ENCODE measurements at places on chromosomes 11 and 22.

DNA sequence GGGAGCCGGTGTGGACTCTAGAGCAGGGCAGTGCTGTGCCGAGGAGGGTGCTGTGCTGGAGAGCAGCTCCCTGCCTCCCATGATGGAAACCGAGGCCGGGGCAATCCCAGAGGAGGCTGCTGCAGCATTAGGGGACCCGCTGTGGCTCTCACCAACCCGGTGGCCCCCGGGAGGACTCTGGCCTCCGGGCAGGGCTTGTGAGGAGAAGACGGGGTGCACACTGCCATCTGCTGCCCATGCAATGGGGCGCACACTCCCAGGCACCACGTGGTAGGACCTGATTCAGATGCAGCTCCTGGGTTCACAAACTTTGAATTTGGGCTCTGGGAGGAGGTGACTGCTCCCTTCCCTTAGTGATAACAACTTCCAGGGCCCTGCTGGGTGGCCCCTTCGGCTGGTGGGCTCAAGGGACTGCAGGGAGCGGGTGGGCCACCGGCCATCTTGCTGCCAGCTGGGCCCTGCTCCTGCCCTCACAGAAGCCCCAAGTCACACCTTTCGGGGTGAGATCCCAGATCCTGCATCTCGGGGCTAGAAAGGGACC, 93.8 kb upstream of the FGF3 start:
- DNase-seq = no peak

- peak; percentile 55 for DNase-seq
Measured at GRCh38 chr22:44685384-44686056, 16.5 kb upstream of the PRR5 start.

DNA sequence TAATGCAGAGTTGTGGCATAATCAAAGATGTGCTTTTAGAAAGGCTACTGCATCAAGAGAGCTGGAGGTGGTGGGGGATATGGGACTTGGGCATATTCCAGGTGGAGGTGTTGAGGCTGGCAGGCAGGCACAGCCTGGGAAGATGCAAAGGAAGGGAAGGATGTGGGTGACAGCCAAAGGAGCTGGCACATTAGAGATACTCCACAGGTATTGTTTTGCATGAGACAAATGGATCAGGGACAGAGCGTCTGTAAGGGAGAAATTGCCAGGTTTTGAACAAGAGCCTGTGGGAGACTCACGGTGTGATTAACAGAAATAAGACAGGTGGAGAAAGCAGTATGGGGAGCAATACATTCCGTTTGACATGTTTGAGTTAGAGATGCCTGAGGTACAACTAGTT, 263.7 kb downstream of the NELL1 start:
- DNase-seq = no peak

DNA sequence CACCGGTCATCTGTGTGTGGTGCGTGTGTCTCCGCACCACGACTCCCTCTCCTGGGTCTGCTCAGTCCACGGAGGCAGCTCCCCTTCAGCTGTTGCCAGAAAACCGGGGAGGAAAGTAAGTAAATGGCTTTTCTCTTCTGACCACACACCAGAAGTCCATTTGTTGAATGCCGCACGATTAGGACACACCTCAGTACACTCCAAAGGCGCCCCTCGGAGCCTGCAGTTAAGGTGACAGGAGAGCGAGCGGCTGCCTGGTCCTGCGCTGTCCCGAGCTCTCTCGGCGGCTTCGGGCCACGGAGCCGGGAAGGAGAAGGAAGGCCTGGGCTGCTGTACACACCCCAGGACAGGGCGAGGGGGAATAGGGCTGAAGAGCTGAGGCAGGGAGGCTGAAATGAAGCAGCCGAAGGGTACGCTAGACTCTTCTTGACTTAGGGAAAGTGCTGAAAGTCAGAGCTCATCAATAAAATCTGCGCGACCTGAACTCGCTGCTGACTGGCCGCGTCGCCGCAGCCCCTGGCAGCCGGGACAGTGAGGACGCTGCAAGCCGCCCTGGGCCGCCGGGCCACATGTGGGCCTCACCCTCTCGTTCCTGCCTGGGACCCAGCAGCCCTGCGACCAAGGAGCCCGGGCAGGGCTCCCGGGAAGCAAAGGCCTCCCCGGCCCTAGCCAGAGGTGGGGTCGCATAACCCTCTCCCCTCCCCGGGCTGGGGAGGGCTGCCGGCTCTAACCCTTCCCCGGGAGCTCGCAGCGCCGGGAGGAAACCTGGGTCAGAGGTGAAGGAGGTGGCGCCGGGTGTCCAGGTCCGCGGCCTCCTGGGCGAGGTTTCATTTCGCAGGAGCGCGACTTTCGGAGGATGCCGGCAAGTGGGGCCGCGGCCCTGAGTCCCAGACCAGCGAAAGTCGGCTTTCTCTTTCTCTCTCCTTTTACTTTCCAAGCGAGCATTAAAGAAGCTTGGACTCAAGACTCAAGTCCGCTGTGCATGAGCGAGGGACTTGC, 1.6 kb upstream of the PAX6 start:
- DNase-seq = no peak

DNA sequence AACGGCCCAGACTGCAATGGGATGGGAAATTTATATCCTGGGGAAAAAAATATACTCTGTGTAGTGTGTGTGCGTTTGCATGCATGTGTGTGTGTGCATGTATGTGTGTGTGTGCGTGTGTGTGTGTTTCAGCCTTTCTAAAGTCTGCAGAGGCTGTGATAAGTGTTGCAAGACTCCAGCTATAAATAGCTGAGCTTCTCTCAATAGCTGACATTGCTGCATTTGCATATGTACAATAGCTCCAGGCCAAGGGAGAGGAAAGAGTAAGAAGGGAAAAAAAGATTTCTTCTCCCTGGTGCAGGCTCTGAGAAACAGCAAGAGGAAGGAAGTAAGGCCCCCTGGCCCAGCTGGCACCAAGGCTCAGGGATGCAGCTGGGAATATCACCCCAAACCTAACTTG, 483.0 kb downstream of the MN1 start:
- DNase-seq = no peak

DNA sequence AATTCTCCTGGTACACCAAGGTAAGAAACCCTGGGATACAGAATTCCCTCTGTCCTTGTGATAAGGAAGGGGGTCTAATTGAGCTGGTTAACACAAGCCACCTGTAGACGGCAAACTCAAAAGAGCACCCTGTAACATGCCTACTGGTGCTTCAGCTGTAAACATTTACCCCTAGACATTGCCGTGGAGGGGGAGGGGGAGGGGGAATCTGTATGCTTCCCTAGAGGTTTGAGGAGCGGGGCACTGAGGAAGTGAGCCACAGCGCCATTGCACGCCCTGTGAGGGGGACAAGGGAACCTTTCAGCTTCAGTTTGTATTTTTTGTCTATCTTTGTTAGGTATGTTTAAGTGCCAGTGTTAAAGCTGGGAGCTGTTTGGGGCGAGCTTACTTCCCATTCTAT, 99.8 kb downstream of the AASDHPPT start:
- no peak for DNase-seq

GRCh38 chr11:76169473-76169896, 36.8 kb downstream of the WNT11 start:
- DNase-seq = no peak

GRCh38 chr11:128407962-128408361, 179.4 kb downstream of the ETS1 start:
- no peak for DNase-seq

DNA sequence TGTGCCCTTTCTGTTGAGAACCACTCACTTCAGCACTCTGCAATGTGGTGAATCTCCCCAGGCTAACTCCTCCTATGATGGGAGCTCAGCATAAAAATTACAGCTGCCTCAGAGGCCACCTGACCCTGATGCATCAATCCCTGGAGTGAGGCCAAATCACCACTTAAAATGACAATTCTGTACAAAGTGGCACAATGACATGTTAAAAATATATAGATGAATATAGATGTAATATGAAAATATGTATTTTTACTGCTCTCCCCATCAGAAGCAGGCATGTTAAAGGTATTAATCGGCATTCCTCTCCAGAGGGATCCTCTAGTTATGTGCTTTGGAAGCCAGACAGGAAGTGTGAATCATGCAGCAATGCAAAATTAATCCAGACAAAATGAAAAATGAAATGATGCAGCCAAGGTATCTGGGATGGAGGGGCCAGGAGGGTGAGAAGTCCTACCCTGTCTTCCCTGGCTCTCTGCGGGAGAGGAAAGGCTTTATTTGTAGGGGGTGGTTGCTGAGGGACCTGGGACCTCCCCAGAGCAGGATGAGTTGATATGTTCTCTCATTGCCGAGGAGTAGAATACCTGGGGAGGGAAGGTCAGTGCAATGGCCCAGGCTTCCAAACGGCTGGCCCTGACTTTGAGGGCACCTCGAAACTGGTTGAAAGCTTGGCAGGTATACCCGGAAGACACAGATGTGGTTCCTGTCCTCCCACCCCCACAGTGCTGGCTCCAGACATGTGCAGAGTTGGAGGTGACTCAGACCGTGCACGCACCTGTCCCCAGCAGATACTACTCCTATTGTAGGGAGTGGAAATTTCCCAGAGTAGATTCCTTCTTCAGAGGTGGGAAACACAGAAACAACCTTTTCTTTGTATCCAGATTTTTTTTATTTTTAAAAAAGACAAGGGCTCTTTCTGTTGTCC, 347.9 kb upstream of the NCAM1 start:
- DNase-seq = no peak

DNA sequence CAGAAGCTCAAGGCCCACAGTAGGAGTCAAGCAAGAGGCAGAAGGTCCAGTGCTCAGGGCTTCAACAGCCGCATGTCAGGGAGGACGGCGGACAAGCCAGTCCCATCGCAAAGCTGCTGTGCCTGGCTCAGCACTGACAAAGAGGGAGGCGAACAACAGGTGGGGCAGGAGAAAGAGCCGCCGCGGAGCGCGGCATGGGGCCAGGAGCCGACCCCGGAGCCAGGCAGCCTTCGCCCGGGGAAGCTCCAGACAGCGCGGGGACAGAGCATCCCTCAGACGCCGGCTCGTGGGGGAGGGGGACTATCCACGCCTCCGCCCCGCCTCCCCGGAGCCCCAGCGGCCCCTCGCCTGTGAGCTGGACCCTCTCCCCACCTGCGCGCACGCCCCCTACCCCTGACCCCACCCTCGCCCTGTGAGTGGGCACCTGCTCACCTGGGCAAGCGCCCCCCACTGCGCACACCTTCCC, 369 bp downstream of the DHCR7 start:
- no peak for DNase-seq

- DNase-seq = no peak
Measured at GRCh38 chr22:23772649-23773473, at the start of gene MMP11. Gene MMP11 (plus strand): TSS chr22:23772849. CDS start chr22:23772871, 22 bp downstream.

DNA sequence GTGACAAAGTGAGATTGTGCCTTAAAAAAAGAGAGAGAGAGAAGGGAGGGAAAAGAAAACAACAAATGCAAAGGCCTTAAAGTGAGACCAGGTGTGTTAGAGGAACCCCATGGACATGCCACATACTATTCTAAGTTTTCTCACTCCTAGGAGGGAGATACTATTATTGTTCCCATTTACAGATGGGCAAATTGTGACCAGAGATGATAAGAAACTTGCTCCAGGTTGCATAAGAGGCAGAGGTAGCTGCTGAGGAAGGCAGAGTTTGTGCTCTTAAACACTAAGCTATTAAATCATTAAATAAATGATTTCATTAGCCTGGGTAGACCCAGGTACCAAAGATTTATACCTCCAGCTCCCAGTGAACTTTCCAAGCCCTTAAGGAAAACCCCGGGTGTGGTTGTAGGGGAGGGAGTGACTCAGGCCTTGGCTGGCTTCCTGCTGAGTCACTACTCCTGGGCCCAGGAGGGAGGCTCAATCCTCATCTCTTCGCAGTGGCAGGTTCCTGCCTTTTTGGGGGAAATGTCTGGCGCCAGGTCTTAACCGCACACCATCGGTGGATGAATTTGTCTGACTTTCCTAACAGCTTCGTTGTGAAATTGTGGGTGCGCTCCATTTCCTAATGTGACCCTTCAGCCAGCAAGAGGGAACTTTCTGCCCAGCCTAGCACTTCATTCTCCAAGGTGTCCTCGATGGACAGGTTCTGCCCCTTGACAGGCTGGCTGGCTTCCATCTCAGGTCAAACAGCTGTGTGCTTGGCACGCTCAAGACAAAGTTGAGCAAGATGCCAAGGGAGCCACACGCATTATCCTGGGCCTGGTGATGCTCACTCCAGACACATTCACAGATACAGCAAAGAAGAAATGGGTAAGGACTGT, 33.4 kb upstream of the PTPRJ start:
- DNase-seq = peak; percentile 86

GRCh38 chr22:50064453-50064852, 6.4 kb upstream of the TTLL8 start:
- no peak for DNase-seq

DNA sequence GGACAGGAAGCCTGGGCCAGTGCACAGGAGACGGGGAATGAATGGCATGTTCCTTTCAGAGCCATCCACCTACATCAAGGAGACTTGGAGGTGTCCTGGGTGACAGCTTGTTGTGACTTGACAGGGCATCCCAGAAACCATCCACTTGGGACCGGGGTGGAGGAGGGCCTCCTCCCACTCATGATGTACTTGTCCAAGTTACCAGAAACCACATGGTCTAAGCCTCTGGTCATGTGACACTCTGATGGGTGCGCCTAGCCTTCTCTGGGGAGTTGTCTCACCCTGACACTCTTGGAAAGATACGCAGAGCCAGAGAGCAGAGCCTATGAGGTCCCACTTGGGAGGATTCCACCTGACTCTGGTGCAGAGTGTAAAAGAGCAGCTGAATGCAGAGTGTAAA, 21.6 kb upstream of the FXYD6 start:
- DNase-seq = no peak

- peak; percentile 10 for DNase-seq
Measured at GRCh38 chr11:13210424-13210823, 67.2 kb upstream of the BMAL1 start.

DNA sequence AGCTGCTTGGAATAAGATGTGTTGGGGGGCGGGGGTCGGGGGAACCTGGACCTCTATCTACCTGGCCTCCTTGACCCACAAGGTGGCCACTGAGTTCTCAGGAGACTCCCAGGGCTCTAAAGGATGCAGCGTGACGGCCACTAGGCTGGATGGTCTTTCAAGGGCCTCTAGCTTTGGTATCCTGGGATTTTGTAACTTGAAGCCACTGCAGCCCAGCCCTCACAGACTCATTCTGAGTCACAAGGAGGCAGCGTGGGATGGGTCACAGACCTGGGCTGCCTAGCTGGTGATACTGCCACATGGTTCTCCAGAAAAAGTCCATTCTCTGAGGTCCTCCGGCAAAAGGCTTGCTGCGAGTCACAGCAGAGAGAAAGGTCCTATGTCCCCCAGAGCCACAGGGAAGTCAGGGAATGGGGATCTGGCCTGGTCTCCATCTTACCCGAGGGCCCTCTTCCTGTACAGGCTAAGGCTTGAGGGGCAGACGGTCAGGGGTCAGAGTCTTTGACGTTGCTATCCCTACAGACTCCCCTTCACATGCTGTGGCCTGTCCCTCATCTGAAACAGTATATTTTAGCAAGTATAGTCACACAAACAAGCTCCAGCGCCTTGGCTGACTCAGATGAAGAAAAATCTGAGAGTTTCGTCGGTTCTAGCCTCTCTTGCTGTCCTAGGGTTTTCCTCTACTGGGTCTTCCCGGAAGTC, 52.4 kb downstream of the KCNC1 start:
- DNase-seq = no peak

DNA sequence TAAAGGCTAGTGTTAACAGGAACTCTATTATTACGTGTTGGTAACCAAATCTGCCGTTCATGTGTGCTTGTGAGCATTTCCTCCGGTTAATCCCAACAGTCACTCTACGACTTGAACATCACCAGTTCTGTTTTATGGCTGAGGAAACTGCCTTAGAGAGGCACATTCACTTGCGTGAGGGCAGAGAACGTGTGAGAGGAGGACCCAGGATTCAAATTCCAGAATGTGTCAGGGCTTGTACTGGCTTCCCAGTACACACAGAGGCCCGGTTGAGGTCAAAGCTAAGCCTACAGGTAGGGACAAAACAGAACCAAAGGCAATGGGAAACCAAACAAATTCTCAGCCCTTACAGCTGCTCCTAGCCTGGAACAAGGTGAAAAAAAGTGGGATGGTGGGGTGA, 66.9 kb upstream of the TENM4 start:
- DNase-seq = no peak

GRCh38 chr11:28090052-28090749, 17.8 kb downstream of the KIF18A start:
- DNase-seq = no peak

All from CD14-positive monocyte (primary cell).